ENCODE measurements at places on chromosomes 7 and 10.

DNA sequence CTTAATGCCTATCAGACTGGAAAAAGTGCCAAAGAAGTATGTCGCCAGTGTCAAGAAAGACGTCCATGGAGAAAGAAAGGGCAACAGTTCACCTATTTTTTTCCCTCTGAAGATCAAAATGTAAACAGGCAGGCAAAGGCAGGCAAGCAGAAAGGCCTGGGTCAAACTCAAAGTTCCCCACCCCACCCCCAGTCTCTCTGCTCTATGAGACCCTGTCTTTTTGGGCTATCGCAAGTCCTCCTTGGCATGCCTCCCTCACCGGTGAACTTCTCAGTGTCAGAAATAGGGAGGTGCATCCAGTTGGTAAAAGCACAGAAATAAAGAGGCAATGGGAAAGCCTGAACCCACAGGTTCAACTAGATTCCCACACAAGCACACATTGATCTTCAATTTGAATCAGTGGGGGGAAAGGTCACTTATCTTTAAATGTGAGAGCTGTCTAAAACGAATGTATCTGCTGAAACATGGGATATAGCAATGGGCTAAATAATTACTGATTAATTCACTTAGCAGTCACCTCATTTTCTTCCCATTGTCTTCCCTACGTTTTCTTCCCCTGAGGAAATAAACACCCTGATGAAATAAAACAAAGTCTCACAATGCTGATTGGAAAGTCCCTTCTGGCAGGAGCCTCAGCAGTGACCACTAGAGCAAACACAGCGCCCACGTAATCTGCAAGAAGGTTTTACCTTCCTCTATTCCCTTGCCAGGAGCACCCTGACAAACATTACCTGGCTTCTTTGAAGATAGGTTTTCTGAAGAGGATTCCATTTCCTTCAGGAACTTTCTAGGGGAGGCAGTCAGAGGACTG, 31.1 kb downstream of the JAZF1 start:
- no peak for DNase-seq

DNA sequence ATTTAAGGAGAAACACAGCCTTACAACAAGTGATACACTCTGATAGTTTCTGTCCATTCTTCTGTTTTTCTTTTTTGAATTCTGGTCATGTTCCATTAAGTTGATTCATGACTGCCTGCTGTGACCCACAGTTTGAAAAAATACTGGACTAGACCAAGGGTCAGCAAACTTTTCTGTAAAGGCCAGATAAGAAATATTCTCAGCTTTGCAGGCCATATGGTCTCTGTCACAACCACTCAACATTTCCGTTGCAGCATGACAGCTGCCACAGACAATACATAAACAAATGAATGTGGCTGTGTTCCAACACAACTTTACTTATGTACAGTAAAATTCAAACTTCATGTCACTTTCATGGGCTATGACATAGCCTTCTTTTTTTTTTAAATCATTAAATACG, 156.7 kb downstream of the PLXNA4 start:
- DNase-seq: no peak

DNA sequence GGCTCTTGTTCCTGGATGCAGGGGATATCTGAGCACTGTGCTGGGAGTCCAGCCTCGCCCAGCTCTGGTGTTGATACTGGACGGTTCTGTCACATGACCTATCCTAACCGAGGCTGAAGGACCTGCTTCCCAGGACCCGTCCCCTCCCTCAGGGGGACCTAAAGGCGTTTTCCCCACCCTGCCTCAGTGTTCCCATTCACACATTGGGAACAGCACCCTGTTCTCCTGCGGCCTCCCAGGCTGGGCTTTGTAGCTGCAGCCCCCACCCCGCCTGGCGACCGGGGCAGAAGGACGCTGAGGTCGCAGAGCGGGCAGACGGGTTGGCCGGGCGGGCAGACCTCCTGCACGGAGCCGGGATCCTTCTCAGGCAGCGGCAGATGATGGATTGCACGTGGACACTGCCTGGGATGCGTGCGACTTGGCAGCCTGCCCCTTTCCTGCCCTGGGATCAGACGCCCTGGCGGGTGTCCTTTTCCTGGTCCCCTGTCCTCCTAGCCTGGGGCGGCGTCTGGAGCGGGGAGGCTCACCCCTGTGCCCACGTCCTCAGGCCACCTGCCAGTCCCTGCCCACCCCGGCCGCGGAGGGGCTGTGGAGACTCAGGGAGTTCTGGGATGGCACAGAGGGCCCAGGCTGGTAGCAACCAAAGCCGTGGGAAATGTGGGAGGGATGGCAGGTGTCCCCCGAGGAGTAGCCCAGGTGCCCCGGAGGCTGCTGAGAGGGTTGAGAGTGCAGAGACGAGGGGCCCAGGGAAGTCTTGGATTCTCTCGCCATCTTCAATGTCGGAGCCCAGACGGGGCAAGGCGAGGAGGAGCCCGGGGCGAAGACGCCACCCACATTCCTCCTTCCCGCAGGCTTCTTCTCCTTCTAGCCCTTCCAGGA, 17.2 kb upstream of the PSMG3 start:
- DNase-seq: no peak

DNA sequence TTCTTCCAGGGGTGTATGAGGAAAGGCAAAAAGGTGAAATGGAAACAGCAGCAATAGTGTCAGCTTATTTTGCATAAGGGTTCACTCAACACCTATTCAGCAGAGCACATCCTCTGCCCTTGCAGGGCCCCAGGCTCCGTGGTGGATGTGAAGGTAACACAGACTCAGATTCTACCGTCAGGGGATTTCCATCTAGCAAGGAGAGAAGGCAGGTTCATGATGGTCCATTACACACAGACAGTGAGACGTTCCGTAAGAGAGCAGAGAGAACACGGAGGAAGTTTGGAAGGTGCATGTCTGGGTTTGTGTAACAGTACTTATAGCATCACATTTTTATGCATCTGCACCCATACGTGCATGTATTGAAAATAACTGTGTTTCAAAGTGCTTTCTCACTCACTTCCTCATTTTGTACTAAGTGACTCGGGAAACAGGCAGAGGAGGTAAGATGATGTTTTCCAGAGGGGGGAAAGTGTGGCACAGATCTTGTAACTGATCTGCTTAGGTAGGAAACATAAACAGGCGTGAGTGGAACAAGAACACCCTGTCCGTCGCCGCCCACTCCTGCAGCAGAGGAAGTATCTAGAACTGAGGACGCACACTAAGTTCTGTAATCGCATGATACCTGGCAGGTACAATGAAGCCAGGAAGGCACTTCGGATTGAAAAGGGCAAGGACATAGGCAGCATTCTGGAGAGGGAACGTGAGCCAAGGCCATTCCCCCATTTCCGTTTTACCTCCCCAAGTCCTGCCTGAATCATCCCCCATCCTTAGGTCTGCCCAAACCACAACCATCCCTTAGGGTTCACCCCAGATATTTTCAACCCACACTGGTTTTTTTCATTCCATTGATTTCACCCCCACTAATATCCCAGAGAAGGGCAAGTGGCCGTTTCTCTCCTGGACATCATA, 1.0 kb upstream of the ENO4 start:
- DNase-seq: peak; percentile 24

DNA sequence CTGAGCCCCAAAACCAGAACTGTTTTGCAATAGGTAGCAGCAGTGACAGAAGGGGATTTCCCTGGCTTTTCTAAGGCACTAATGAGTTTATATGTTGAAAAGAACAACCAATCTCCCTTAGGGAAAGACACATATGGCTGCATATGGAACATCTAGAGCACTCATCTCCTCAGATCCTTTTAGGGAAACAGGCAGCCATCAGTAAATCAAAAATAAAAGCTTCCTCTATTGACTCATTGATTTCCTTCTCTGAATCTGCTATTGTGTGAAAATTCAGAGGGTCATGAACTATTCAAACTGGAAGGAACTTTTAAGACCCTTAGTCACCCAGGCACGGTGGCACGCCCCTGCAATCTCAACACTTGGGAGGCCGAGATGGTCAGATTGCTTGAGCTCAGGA, 110.9 kb upstream of the NANOS1 start:
- no peak for DNase-seq

DNA sequence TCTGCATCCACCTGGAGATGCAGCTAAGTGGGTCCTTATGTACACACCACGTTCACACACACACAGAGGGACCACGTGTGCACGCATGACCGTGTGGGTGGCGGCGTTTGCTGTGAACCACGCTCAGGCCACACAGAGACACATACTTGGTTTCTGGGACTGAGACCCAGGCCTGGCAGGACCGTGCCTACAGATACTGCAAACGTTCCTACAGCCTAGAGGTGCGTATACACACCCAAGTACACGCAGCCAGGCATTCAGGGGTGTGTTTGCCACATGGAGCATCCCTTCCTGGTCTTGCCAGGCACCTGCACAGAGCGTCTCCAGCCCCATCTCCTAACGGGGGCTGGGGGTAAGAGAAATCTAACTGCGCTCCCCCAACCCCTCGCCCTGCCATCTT, 49.0 kb upstream of the GTF2IRD1 start:
- no peak for DNase-seq
